ENCODE measurements at places on chromosomes 2 and 18. TPM values are rescaled to one million over a fixed set of nuclear protein-coding genes. Genes with fewer than 3 reads are reported as not detected.
A peak's percentile ranks its signal among the peaks of the same experiment; 100 is the strongest.

DNA sequence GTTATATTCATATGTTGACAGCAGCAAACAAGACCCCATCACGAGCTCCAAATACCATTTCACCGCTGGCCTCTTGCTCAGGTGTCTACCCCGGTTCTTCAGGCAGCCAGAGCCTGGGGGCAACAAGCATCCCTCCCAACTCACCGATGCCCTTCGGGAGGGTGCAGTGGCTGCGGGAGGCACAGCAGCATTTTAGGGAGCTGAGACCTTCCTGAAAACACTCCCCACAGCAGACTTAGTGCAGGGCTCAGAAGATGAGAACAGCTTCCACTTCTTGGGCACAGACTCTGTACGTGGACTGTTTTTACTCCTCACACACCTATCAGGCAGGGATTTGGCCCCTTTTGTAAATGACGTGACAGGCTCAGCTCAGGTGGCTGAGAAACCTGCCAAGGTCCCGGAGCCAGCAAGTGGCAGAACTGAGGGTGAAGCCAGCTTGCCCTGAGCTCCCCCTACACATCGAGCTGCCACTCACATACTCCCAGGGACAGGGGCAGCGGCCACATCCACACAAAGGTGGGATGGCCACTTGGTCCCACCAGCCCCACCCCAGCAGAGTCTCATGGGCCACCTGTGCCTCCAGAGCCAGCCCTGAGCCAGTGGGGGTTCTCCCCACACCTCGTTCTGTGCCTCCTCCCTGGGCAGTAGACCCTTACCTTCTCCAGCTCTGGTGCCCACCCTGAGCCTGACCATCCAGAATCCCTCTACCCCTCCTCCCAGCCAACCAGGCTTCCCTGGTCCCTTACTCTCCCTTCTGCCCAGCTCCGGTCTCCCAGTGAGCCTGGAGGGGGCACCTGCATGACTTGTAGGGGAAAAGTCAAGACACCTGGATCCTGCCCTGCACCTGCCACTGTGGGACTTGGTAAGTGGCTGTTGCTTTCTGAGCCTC lies 28.5 kb downstream of the CYP27C1 start:
- no peaks in the 10 kb centered on the region for H3K4me1 ChIP-seq
- H3K4me3 ChIP-seq = no peak overlapping the region
- H3K36me3 ChIP-seq = no peaks in the 10 kb centered on the region
- peaks cover 11% of the 10 kb centered on the region for H3K27me3 ChIP-seq
- DNase-seq = no peak

DNA sequence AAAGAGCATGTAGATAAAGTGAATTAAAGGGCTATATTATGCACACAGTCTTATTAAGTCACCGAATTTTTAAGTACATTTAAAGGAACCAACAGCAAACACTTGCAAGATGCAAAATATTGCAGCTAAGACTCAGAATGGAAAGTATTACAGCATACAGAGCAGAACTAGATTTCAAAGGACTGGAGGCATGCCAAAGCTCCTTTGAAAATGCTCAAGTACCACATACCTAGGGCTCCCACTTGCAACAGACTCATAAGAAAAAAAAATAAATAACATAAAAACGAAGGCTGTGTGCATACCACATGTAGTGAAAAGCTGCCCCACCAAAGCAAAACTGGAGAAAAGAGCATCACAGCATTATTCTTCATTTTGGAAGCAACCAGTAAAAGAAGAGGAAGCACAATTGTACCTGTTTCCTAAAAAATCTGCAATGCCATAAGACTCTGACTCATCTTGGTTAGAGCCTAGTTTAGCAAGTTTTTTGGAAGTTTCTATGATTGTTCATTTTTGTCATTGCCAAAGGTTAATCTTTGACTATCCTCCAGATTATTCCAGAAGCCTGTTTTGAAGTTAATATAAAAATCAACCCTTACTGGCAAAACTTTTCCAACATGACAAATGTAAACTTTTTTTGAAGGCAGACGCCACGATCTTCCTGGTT lies 306.0 kb upstream of the COL3A1 start:
- no peaks in the 10 kb centered on the region for H3K27me3 ChIP-seq
- no peak for DNase-seq
- H3K36me3 ChIP-seq = no peaks in the 10 kb centered on the region
- H3K4me3 ChIP-seq = no peak overlapping the region

DNA sequence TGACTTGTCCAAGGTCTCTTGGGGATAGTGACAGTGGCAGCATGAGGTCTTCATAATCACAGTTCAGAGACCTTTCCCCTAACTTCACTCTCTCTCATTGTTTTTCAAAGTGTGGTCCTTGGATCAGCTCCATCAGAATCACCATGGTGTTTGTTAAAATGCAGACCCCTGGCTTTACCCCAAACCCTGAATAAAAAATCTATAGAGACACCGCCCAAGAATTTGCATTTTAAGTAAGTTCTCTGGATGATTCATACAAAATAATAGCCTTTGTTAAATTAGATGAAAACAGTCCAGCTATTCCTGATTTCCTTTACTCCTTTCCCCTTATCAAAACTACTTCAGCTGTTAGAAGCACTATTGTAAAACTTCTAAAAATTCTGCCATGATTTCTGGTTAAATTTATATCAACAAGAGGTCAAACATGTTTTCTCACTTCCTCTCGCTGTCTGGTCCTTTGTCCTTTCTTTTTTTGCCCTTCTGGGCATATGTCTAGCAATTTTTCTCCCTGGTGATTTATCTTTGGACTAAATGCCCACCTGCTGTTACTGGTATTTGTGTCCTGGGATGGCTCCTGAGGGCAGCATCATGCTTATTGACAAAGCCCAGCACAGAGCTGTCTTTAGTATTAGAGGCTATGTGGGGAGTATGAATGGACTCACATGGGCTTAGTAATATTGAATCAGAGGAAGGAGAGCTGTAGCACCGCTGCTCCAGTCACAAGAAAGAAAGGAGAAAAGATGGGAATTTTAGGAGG lies 63.4 kb downstream of the LHCGR start:
- H3K4me1 ChIP-seq = no peaks in the 10 kb centered on the region
- no peak overlapping the region for H3K27ac ChIP-seq
- DNase-seq = no peak
- H3K36me3 ChIP-seq = no peaks in the 10 kb centered on the region

GRCh38 chr2:238240757-238241711 lies 1.2 kb upstream of the HES6 start:
- no peak for DNase-seq
- H3K27me3 ChIP-seq = peaks cover 5% of the 10 kb centered on the region
- H3K4me3 ChIP-seq = peak overlapping the region; percentile 87
- H3K4me1 ChIP-seq = peaks cover 2% of the 10 kb centered on the region
- H3K36me3 ChIP-seq = peaks cover 5% of the 10 kb centered on the region

The POTEC gene
- total RNA-seq = not detected

The ALK gene
- total RNA-seq = not detected

The NOSTRIN gene
- total RNA-seq = not detected

The COBLL1 gene
- 4.2 TPM for total RNA-seq

GRCh38 chr2:18584608-18584954 lies 4.8 kb downstream of the NT5C1B start:
- no peak overlapping the region for H3K27ac ChIP-seq
- H3K27me3 ChIP-seq = no peaks in the 10 kb centered on the region
- H3K36me3 ChIP-seq = peaks cover 43% of the 10 kb centered on the region
- no peak for DNase-seq

DNA sequence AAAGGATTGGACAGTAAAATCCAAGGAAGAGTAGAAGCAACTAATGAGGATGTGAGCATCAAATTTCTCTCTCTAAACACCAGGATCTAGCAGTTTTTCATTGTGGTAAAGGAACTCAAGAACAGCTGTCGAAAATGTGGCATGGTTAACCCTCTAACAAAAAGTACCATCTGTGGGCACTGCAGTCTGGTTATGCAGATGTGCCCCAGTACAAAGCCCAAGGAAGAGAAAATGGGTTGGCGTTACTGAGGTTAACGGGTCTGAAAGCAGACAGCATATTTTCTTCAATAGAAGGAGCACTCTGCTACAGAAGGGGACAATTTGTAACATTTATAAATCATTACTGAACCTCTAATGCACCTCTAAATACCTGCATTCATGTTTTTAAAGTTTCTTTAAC lies 253.0 kb upstream of the HNRNPA3 start:
- peaks cover 5% of the 10 kb centered on the region for H3K27me3 ChIP-seq
- H3K27ac ChIP-seq = no peak overlapping the region
- no peaks in the 10 kb centered on the region for H3K4me1 ChIP-seq

- DNase-seq = no peak
- no peak overlapping the region for H3K27ac ChIP-seq
Observed at GRCh38 chr2:239942090-239942489, 83.1 kb downstream of the NDUFA10 start.

DNA sequence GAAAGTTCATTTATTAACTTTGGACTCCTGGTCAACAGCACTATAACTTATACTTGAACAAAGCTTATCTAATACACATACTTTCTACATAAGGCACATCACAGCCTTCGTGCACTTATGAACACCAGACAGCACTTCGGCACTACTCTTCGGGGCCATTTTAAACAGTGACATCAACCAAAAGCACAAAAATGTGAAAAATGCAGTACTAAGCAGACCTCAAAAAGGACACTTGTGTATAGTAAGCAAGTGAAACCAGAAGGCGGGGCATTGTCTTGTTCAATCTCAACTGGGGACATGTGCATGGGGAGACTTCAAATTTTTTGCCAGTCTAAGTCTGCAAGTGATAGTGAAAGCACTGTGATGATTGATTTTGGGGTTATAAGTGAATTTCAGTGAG lies 163.0 kb downstream of the NCKAP5 start:
- no peak overlapping the region for H3K27ac ChIP-seq
- no peak for DNase-seq
- H3K4me3 ChIP-seq = no peak overlapping the region
- H3K36me3 ChIP-seq = no peaks in the 10 kb centered on the region

GRCh38 chr18:34084635-34085034 lies 140.1 kb downstream of the NOL4 start:
- H3K4me3 ChIP-seq = no peak overlapping the region
- no peak overlapping the region for H3K27ac ChIP-seq
- H3K36me3 ChIP-seq = no peaks in the 10 kb centered on the region
- no peak for DNase-seq

The DCDC2C gene
- total RNA-seq = not detected

The FNDC4 gene
- total RNA-seq = not detected

DNA sequence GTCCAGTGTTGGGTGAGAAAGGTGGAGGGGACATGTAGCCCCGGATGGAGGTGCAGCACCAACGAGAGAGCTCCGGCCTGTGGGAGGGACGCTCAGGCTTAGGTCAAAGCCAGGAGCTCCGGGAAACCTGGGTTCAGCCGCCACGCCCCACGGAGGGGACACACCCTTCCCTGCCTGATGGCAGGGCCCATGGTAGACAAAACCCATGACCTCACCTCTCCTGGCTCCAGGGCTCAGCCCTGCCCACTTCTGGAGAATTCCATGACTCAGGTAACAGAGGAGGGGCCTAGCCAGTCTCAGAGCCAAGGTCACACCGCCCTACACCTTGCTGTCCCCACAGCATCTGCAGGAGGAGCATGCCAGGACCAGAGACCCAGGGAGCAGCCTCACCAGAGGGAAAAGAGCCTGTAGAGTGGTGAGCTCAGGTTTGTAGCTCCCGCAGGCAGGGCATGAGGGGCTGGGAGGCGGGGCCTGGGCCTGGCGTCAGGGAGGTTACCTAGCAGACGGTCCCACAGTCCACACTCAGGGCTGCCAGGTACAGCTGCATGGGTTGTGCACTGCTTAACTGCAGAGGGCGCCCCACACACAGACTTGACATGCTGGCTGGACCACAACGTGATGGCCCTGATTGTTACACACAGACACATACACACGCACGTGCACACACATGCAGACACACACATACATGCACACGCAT lies 70.8 kb upstream of the SMAD7 start:
- H3K27me3 ChIP-seq = peaks cover 2% of the 10 kb centered on the region
- H3K4me1 ChIP-seq = no peaks in the 10 kb centered on the region
- H3K4me3 ChIP-seq = no peak overlapping the region
- no peaks in the 10 kb centered on the region for H3K36me3 ChIP-seq
- DNase-seq = no peak

- peaks cover 22% of the 10 kb centered on the region for H3K4me1 ChIP-seq
- H3K27ac ChIP-seq = no peak overlapping the region
- H3K36me3 ChIP-seq = no peaks in the 10 kb centered on the region
- H3K4me3 ChIP-seq = no peak overlapping the region
- DNase-seq = no peak
Observed at GRCh38 chr18:58887613-58887963, 22.9 kb downstream of the ZNF532 start.

- no peaks in the 10 kb centered on the region for H3K27me3 ChIP-seq
- H3K36me3 ChIP-seq = no peaks in the 10 kb centered on the region
- H3K4me1 ChIP-seq = peaks cover 50% of the 10 kb centered on the region
- peak overlapping the region; percentile 95 for H3K27ac ChIP-seq
- peak overlapping the region; percentile 85 for H3K4me3 ChIP-seq
Observed at GRCh38 chr2:197312186-197312585, 1.6 kb upstream of the ANKRD44 start.

GRCh38 chr2:74375838-74376237 lies 4.3 kb downstream of the DCTN1 start:
- H3K27me3 ChIP-seq = no peaks in the 10 kb centered on the region
- H3K36me3 ChIP-seq = peaks cover 17% of the 10 kb centered on the region
- no peak overlapping the region for H3K4me3 ChIP-seq

- H3K27me3 ChIP-seq = no peaks in the 10 kb centered on the region
- peaks cover 18% of the 10 kb centered on the region for H3K36me3 ChIP-seq
- no peak overlapping the region for H3K27ac ChIP-seq
Observed at GRCh38 chr2:20288642-20289340, 61.9 kb downstream of the PUM2 start.

DNA sequence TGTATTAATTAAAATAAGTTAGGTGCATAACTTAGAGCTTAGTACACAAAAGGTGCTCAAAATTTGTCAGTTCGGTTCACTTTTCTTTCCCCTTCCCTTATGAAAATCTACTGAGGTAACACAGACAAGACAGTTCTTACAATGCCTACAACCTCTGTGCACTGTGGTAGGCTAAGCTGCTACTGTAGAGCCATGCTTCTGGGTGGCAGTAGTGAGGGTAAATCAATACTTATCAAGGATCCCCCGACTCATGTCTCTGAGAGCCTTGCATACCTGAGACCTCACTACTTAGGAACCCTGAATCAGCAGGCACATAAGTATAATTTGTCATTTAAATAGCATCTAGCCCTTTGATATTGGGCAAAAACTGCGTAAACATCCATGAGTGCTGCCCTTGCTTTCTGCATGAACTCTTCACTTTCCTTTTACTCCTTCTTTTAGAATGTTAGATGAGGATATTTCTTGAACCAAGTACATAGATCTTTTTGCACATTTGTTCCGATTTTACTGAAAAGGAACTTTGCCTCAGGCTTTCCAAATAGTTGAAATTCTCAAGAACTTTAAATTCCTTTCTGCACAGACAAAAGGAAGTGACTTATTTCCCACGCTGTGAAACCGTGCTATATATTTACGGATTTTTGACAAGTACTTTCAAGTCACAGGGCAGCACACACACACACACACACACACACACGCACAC lies 234.4 kb downstream of the TRIB2 start:
- no peak for DNase-seq
- no peaks in the 10 kb centered on the region for H3K36me3 ChIP-seq
- no peak overlapping the region for H3K27ac ChIP-seq
- peaks cover 5% of the 10 kb centered on the region for H3K27me3 ChIP-seq

The KIF5C gene
- 9.4 TPM for total RNA-seq

The RTP5 gene
- not detected for total RNA-seq

The ZNF521 gene
- total RNA-seq = 0.62 TPM

The MC2R gene
- not detected for total RNA-seq

Data from naive thymus-derived CD8-positive, alpha-beta T cell (primary cell).